ENCODE measurements at places on chromosomes 11 and 22.
A peak's percentile ranks its signal among the peaks of the same experiment; 100 is the strongest.

- DNase-seq: no peak
Observed at GRCh38 chr11:104534278-104534677, 364.0 kb downstream of the CASP12 start.

DNA sequence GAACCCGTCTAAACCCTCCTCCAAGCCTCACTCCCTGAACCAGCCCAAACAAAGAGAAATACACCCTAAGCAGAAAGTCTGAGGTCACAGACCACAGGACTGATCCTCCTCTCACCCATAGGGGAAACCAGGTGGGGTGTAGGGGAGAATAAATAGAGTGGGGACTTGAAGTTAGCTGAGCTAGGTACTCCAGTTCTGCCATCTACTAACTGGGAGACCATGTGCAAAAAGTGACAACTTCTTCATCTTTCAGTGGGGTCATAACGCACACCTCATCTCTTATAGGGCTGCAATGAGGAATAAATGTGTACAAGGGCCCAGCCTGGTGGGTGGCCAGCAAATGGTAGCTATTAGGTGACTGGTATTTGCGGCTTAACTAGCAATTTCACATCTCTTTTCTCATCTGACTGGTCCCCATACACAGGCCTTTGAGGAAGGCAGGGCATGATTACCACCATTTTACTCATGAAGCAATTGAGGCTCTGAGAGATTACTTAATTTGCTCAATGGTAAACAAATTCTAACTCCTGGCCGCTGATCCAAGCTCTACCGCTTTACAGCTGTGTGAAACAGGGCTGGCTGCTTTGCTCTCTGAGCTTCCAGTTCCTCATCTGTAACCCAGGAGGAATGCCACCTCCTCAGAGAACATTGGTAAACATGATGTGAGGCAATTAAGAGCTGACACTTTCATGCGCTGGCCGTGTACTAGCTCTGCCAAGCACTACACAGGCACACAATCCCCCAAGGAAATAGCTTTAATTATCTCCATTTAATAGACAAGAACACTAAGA, 16.6 kb downstream of the TBC1D10A start:
- DNase-seq: no peak

- no peak for DNase-seq
Observed at GRCh38 chr11:1285876-1286275, 23.6 kb downstream of the TOLLIP start.

GRCh38 chr11:83035070-83035854, 36.4 kb downstream of the RAB30 start:
- DNase-seq: no peak

DNA sequence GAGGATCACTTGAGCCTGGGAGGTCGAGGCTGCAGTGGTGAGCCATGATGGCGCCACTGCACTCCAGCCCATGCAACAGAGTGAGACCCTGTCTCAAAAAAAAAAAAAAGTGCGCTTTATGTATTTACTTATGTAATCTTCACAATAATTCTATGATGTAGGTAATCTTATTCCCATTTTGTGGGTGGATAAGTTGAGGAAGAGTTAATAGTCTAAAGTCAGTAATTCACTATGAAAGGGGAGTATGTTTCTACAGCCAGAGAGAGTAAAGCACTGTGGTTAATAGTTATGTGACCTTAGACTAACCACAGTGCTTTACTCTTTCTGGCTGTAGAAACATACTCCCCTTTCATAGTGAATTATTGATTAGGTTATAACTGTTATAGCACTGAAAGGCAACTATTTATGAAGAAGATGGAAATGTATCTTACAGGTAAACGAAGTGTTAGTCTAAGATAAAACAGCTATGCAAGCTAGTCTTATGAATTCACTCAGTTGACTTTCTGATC, 11.9 kb downstream of the CTR9 start:
- DNase-seq: no peak

GRCh38 chr11:47434011-47434786, 8.0 kb upstream of the PSMC3 start:
- no peak for DNase-seq

DNA sequence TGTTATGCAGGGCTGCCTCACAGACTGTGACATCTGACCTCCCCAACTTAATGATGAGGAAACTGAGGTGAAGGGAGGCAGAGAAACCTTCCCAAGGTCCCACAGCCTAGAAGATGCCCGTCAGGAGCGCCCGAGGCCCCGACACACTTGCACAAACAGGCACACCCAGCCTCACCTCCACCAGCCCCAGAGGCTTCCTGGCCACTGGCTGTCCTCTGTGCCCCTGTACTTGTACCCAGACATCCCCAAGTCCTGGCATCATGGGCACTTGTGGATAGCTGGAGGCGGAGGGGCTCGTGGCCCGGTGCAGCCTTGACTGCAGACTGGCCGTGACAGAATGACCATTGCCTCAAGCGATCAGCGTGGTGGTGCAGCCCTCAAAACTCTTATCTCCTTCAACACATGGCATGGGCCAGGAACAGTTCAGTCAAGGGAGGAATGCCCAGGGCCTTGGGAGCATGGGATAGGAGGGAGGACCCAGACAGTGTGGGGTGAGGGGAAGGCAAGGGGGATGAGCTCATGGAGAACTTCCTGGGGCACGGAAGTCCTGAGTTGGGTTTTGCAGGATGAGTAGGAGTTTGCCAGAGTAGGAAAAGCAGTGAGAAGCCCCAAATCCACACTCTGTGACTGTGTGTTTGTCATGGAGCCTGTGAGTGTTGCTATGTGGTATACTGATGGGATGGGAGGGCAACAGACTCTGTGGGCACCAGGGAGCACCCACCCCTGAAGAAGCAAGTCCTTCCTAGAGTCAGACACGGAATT, 25.8 kb upstream of the PPARA start:
- no peak for DNase-seq

GRCh38 chr11:43459246-43459645, 100.5 kb downstream of the TTC17 start:
- no peak for DNase-seq

DNA sequence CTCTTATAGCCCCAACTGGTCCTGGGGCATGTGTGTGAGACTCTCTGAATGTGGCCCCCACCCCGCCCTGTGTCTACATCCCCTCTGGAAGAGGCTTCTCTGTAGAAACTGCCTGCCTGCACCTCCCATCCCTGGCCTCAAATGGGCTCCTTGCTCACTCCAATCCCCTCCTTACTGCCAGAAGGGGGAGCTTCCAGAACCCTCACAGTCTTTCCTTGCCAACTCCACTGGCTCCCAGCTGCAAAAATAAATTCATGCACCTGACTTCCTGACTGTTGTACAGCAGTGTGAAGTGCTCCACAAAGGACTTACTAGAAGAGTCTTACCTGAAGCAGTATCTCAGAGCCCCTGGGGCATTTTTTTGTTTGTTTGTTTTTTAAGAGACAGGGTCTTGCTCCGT, 15.2 kb upstream of the SERPIND1 start:
- no peak for DNase-seq

- no peak for DNase-seq
Observed at GRCh38 chr22:22450343-22450839, 58.2 kb downstream of the ZNF280B start.

DNA sequence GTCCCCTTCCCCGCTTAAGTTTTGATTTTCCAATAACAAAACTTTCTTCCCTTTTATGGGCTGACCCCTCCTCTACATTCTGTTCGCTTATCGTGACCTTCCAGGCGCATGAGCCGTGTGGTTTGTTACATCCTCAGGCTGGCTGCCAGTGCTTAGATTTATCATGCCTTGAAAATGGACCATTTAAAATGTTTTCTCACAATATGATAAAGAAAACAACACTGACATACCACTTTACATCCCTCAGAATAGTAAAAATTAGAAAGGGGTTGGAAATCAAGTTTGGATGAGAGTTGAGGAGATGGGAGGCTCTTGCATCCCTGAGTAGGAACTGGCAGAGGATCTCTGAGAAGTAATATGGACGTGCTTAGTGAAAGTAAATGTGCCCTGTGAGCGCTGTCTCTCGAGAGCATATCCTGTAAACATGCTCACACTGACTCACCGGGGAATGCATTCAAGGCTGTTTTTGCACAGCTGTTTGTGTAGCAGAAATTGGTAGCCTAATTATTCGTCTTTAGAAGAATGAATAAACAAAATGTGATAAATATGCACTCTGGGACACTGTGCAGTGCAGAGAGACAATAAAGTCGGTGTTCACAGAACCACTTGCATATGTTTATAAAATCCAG, 17.1 kb upstream of the TOLLIP start:
- no peak for DNase-seq

GRCh38 chr11:123696183-123696582, 41.8 kb upstream of the SCN3B start:
- DNase-seq: no peak

DNA sequence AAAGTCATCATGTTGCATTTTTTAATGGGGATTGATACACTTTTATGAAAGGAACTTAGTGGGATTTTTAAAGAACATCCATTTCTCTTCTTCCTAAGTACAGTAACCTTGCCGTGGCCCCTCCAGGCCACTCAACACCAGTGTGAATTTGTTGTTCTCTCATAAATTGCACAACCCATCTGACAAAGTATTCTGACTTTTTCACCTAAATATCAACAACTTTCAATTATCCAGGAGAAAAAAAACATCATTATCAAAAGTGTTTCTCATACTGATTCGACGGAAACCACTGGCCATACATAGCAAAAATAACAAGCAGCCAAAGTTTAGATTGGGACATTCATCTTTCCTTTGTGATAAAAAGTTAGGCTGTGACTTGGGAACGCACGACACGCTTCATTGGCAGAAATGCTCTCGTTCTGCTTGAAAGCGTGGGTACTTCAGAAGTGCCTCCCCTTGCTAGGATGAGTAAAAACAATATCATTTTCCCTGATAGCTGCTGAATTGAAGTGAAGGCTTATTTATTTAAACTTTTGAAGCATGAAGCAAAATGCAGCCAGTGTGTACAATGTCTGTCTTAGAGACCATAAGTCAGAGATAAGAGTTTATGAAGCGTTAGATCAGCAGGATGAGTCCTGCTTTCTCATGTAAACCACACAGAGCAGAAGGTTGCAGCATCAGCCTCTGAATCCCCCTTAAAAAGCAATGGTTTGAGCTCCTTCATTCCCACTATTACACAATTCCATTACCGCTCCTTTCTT, 20.6 kb upstream of the EIF3M start:
- DNase-seq: no peak

DNA sequence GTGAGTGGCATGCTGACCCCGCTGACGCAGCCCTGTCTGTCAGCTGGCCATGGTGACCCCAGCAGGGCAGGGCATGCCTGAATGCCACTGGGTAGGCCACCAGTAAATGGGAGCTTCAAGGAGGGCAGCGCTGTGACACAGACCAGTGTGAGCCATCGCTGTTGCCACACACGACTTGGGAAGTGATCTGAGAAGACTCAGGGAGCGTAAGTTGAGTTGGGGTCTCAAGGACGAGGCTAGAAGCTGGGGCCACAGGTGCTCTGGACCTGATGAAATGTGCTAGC, 28.2 kb downstream of the MPPED1 start:
- no peak for DNase-seq

DNA sequence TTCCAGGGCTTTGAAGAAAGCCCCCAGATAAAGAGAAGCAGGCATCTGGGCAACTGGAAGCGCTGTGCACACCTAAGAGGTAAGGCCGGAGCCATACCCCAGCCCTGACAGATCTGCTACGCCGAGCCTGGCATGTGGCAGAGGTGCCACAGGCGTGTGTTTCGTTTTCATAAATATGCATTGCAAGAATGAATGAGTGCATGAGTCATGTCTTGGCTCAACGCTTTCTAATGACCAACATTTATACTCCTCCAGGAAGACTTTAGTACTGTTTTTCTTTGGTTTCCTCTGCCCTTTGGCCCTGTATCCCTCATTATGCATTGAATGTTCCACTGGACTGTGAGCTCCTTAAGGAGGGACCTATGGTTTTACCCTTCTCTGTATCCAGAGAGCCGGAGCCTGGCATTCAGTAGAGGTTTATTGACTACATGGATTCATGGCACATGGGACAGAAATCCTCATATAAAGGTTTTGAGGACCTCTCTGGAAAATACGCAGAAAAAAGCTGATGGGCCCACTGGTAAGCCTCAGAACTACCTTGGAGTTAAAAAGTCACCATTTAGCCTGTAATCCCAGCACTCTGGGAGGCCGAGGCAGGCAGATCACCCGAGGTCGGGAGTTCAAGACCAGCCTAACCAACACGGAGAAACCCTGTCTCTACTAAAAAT, 38.9 kb upstream of the CSNK2A3 start:
- no peak for DNase-seq

- peak; percentile 71 for DNase-seq
Observed at GRCh38 chr22:17896586-17896985, 122.3 kb upstream of the BID start.

DNA sequence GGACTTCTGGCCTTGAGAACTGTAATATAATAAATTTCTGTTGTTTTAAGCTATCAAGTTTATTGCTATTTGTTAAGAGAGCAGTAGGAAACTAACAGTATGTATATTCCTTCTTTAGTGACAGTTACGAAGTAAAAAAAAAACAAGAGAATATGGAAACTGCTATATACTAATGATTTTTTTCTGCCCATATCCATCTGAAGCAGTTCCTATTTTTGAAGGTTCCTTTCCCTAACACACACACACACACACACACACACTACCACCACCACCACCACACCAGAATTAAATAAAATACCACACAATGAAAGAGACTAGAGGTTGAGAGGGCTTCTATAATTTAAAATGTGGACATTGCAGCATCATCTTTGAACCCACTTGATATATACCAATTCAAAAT, 44.4 kb upstream of the CARD18 start:
- no peak for DNase-seq

GRCh38 chr11:120869516-120870011, 154.3 kb upstream of the TBCEL start:
- no peak for DNase-seq

- DNase-seq: no peak
Observed at GRCh38 chr11:95148938-95149337, 59.3 kb downstream of the ENDOD1 start.

GRCh38 chr11:100949443-100949842, 180.2 kb downstream of the PGR start:
- DNase-seq: no peak

GRCh38 chr11:113296447-113297205, 17.8 kb upstream of the TTC12 start:
- no peak for DNase-seq

DNA sequence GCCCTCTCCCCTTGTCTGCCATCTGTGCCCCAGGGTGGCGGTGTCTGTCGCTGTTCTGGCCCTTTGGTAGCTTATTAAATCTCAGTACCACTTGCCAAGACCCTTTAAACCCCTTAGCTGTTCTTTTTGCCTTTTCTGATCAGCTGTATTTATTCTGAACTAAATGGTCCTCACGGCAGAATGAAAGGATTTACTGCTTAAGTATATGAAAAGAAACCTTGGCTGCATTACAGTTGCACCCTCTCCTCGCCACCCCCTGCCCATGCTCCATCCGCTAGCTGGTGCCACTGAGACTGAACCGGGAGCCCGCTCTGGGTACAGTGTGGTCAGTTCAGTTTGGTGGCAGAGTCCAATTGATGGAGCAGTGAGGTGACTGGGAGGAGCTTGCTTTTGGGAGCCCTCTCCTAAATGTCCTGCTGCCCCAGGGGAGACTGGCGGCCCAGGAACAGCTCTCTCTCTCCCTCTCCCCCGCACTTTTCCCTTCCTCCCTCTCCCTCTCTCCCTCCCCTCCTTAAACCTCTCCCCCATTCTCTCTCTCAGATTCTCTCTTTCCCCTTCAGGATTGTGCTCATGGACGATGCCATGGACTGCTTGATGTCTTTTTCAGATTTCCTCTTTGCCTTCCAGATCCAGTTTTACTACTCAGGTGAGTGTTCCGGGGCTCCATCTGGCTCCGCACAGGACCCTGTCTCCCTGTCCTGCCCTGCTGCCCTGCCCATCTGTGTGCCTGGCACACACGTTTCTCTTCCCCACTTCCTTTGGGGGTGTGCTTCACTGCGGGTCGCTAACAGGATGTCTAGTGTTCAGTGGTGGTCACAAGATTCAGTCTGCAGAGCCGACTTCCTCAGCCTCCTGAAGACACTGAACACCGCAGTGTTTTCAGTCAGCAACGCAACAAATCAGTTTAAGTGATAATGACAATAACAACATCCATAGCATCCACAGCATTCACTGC, 21.8 kb downstream of the ARFGAP2 start:
- DNase-seq: no peak
